ENCODE measurements at places on chromosomes 7 and 10. TPM values are rescaled to one million over a fixed set of nuclear protein-coding genes. Genes with fewer than 3 reads are reported as not detected.
A peak's percentile ranks its signal among the peaks of the same experiment; 100 is the strongest.

DNA sequence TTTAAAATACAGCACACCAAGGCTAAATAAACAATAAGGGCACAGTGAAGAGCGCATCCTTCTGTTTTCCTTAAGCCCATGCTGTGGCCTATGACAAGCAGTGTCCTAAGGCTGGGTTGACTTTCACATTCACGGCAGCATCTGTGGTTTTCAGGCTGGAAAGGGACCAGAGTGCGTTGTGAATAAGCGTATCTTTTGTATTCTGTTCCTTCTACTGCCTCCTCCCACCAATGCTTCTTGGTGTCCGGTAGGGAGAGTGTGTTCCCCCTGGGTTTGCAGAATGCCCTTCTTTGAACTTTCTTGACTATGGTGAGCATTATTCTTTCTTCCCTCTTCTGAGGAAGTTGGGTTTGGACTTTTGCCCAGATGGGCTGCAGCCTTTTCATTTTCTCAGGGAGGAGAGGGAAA lies 73.6 kb downstream of the ABCA13 start:
- peak; percentile 44 for DNase-seq

DNA sequence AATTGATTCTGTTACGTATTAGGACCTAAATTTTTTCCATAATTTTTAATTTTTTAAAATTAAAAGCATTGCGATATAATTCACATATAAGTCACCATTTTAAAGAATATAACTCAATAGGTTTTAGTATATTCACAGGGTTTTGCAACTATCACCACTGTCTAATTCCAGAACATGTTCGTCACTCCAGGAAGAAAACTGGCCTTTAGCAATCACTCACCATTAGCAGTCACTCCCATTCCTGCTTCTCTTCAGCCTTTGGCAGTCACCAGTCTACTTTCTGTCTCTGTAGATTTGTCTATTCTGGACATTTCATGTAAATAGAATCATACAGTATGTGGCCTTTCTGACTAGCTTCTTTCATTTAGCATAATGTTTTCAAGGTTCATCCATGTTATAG lies 176.5 kb downstream of the EXOC4 start:
- no peak for DNase-seq

DNA sequence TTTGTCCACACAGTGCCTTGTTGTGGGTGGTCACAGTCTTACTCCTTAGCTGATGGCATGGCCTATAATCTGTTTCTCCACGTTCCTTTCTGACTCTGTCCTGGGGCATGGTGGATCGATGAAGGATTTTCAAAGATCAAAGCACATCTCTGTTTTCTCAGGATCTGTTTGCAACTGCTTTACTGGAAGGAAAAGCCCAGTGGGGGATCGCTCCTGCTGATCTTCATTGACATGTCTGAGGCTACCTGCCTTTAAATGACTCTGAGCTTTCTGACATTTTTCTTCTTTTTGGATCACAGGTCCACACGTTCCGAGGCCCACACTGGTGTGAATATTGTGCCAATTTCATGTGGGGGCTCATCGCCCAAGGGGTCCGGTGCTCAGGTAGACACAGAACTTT lies 68.0 kb upstream of the PRR15 start:
- DNase-seq, result no peak

DNA sequence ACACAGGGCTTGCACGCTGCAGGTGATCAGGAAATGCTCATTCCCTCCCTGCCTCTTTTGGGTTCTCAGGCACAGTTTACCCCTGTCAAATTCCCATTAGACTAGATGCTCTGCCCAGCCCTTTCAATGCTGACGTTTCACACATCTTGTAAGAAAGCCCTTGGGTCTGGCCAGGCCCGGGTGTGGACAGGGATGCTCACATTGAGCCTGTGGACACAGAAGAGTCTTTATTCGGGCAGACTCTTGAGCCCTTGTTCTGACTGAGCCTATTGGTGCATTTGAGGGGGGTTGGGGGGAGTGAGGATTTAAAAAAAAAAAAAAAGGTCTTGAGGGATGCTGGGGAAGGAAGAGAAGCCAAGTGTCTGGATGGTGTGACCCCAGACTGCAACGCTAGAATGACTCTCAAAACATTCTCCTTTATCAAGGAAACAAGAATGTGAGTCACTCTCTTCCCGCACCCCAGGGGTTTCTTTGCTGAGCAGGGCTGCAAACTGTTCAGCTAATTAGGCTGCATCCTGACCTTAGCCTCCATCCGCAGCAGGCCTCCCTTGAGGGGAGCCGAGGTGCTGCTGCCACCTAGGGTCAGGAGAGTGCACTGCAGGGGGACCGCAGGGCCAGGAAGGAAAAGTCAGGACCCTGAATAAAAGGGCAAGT lies 53.6 kb upstream of the TMEM72 start:
- DNase-seq, result peak; percentile 67

GRCh38 chr10:80122110-80122710 lies 10.3 kb upstream of the PLAC9 start:
- DNase-seq, result no peak

DNA sequence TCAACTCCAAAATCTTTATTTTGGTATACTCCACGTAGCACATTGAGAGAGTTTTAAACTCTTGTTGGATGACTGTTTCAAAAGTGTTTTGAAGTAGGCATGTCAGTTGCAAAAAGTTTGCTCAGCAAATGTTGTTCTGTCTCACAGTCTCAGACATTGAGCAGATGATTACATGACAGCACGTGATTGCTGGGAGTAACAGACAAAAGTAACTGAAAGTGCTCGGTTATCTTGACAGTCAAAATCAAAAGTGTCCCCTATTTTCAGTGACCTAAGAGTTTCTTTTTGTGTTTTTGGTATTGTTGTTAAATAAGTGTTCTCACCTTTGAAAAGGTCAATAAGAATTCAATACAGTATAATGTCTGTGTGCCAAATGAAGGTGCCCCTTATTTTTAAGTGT lies 84.3 kb downstream of the CFTR start:
- DNase-seq, result no peak

DNA sequence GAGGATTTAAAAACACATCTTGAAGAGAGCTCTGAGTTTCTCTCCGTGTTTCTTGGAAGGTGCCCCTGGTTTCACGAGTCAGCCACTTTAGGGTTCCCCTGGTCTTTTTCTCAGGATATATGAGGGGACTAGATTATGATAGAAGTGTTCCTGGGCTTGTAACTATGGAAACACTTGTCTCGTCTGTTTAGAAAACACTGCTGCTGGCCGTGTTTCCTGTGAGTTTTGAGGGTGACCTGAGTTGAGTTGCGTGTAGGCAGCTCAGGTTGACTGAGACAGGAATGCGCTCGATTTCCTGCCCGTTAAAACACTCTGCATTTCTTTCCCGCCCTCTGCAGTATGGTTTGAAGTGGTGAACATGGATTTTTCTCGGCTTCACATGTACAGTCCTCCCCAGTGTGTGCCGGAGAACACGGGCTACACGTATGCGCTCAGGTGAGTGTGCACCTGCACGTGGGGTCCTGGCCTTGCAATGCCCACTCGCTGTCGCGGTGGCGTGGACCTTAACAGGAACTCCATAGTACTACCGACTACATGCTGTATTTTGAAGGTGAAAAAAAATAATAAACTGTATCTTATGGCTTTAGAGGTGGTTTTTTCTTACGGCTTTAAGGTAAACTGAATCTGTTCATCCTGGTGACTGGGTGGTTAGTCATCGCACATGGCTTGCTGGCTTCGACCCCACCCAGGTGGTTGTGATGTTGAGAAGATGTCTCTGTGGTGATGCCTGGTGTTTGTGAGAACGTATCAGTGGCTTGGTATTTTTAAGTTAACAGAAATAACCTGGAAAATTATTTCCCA lies at the start of gene SUN1:
SUN1 (plus strand) TSS at position 310 of the 801 bp plus-strand sequence; CDS start at position 359, 49 bp downstream.
- peak; percentile 70 for DNase-seq

GRCh38 chr10:34408956-34409355 lies 406.1 kb downstream of the PARD3 start:
- DNase-seq, result no peak

- DNase-seq, result peak; percentile 89
Observed at GRCh38 chr10:100009283-100009792, 409 bp downstream of the DNMBP start.

DNA sequence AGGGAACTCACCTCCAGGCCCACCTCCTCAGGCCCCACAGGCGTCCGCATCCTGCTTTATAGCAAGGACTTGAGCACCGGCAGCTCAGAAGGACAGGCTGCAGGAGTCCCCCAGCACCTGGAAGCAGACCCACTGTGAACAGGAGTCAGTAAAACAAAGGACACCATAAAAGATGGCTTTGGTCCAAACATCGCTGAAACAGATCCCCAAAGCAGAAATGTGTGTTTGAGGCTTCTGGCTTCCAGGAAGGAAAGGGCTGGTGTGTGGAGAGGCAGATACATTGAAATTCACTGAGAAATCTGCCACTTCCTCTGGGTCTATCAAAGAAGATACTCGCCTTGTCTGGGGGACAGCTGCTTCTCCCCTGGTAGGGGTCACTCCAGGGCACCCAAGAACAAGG lies 286.2 kb downstream of the PLXNA4 start:
- DNase-seq, result peak; percentile 1

DNA sequence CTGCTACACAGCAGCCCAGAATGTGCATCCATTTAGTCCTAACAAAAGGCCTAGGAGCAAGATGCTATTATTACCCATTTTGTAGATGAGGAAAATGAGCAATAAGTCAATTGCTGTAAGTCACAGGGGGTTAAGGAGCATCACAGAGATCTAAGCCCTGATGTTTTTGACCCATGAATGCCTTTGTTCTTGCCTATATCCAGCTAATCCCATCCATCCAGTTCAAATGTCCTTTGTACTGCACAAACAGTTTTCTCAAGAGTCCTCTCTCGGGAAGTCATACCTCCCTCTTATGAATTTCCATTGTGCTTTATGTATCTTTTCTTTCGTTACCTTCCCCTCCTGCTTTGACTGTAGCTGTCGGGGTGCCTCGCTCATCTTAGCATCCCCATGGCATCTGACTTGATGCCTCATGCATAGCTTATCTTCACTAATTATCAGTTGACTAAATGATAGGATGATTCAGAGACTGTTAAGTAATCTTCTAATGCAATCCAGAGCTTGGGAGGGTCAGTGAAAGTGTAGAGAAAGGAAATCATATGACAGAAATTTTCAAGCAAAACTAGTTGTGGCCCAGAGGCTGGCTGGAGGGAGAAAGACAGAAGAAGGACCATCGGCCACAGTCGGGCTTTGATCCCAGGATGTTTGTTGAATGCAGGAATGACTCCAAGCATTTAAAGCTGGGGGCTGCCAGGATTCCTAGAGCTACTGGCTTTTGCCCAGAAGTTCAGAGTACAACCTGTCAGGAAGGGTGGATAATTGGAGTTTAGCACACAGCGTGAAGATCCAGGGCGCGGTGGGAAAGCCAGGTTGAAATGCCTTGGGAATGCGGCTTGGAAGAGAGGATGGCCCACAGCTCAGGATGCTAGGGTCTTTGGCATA lies 23.5 kb downstream of the BLVRA start:
- peak; percentile 14 for DNase-seq

DNA sequence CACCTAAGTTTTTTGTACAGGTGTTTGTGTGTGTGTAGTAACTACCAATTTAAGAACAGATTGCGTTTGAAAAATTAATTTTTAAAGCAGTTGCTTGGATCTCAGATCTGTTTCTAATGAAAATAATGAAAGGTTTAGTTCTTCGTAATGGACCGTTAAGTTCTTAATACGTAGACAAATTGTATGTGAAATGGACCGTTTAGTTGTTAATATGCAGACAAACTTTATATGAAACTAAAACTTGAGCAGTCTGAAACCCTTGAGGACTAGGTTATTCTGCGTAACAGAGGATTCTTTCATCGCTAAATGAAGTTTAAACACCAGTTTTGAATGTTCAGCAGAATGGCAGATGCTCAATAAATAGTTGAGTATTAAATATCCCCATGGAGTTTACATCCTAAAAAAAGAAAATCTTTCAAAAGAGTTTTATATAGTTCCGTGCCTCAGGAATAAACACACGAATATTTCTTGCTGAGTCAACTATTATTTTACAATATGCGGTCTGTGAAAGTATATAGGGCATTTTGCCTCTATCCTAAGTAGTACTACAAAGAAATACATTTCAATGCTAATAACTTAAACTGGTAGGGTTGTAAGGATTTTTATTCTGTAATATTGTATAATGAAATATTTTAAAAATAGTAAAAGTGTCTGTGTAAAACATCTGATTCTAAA lies 1.2 kb downstream of the DBF4 start:
- no peak for DNase-seq

DNA sequence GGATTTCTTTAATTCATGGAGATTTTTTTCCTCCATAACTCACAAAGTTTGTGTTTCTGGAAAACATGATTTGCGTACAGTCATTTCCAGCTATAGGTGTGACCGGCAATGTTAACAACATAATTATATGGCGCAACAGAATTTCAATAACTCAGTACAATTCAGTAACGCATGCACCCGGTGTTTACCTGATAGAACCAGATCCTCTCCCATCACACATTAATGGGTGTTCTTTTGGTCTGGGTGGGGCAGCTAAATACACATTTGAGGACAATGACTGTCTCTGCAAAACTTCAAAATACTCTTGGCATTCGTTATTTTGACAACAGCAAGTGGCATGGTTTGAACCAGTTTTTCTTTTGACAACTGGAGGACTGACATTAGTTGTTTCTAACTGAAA lies 102.3 kb downstream of the KLF6 start:
- DNase-seq, result no peak

- DNase-seq, result no peak
Observed at GRCh38 chr10:634256-634655, 55.2 kb downstream of the DIP2C start.

DNA sequence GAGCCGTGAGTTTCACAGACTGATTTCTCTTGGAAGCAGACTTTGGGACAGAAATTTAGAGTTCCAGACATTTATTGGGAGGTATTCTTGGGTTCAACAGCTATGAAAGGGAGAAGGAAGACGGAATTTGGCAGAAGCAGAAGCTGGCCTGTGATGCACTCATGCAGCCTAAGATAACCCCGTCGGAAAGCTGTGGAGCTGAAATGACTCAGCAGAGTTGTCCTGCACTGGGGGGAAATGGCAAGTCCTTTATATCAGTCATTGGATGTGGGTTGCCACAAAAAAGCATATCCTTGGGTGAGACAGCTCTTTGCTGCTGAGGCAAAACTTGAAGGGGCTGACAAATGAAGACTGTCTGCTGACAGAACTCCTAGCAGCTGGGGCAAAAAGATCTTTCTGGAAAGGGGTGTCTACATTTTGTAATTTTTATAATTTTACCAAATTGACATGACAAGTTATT lies 11.5 kb upstream of the MICU1 start:
- no peak for DNase-seq

DNA sequence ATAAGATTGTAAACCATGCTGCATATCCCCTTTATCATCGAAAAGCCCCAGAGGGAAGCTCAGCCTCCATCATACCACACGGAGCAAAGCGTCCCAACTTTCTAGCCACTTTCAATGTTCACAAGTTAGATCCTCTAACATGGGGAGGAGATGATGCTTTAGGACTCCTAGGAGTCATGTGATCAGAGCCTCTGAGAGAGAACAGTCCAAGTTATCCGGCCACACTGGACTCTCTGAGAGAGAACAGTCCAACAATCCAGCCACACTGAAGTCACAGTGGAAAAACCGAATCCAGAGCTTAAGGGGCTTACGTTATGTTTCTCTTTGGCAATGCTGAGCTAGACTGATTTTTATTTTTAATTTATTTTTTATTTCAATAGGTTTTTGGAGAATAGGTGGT lies 72.5 kb downstream of the MALSU1 start:
- peak; percentile 48 for DNase-seq

ATP6V0A4 gene
- not detected for polyA plus RNA-seq

AKR1D1 gene
- polyA plus RNA-seq, result not detected

TFR2 gene
- polyA plus RNA-seq, result 0.50 TPM

HABP2 gene
- 0.13 TPM for polyA plus RNA-seq

STAG3 gene
- polyA plus RNA-seq, result 25.7 TPM

ADIRF gene
- 3.6 TPM for polyA plus RNA-seq

XRCC2 gene
- 3.0 TPM for polyA plus RNA-seq

All from muscle of back (tissue), 13 donors.